Adipocyte (in vitro differentiated cells): ENCODE measurements at places on chromosomes 4 and X.
A peak's percentile ranks its signal among the peaks of the same experiment; 100 is the strongest.

- no peak for DNase-seq
These were observed 78.3 kb upstream of the EGFL6 start for GRCh38 chrX:13491061-13491460.

- no peak for DNase-seq
These were observed 33.1 kb downstream of the SLC7A11 start for GRCh38 chr4:138209094-138209493.

DNA sequence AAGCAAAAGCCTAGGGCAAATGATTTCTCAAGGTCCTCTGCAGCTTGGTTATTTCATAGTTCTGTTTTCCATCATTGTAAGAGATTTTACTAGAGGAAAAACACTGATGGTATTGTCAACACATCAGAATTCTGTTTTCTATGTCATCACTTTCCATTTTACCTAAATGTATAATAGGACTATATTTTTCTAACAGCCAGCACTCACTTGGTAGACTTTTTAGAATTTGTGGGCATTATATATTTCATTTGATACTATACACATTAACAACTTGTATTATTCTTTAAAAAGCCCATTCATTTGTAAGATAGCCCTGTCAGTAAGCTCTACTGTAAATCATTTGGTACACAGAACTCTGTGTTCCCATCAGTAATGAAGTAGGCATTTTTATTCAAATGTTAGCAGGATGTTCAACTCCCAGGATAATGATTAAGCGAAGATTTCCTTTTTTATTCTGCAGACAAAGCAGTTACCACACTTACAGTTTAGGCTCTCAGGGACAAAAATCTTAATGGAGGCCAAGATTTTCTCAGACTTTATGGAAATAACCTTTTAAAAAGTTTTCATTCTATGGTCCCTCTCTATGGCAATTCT is 143.6 kb upstream of the TEX13C start:
- DNase-seq = no peak

DNA sequence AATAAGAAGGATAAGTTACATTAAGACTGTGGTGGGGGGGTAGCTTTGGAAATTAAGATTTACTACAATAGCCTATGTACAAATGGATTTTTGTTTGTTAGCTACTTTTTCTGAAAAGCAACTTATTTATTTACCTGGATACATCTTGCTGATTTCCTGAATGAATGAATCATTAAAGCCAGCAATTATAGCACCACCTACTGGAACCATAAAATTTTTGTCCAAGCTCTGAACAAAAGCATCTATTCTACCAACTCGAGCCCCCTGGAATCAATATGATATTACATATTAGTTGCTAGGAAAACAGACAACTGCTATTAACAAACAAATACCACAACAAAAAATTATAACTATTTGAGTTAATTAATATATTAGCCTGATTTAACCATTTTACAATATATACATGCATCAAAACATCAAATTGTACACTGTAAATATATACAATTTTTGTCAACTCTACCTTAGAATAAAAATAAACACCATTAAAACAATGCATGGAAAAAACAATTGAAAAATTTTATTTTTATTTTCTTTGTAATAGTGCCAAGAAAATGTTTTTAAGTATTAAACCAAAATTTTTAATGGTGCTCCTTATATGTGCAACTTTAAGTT is 15.3 kb downstream of the SEPSECS start:
- DNase-seq = peak; percentile 64

DNA sequence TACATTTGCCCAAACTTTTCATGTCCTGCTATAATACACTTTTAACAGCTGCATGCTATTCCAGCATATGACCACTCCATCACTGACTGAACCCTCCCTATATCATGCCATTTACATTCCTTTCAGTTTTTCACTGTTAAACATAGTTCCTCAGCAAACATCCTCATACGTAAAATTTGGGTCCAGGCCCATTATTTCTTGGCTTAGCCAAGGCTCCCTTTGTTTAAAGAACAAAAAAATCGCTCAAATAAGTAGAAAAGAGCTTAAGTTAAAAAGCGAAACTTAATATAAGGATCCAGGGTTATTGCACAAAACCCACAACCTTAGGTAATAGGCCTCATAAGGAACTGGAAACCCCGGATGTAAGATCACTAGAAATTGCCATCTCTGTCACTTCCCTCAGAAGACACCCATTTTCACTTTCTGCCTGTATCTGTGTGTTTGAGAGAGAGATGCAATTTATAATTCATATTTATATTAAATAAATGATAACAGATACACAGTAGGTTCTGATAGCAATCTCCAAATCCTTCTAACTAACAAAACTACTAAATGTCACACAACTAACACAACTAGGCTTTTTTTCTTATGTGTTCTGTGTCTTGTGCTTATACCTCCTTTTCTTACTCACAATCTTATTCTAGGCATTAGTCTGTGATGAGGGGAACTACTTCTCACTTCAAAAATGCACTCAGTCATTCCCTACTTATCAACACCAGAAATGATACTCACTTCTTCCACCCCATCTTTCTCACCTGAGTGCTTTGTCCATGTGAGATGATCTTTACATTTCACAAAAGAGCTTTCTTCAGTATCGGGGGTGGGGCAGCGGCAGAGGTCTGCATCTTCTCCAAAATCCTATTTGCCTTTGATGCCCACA is 59.9 kb upstream of the FAM241A start:
- DNase-seq = no peak

DNA sequence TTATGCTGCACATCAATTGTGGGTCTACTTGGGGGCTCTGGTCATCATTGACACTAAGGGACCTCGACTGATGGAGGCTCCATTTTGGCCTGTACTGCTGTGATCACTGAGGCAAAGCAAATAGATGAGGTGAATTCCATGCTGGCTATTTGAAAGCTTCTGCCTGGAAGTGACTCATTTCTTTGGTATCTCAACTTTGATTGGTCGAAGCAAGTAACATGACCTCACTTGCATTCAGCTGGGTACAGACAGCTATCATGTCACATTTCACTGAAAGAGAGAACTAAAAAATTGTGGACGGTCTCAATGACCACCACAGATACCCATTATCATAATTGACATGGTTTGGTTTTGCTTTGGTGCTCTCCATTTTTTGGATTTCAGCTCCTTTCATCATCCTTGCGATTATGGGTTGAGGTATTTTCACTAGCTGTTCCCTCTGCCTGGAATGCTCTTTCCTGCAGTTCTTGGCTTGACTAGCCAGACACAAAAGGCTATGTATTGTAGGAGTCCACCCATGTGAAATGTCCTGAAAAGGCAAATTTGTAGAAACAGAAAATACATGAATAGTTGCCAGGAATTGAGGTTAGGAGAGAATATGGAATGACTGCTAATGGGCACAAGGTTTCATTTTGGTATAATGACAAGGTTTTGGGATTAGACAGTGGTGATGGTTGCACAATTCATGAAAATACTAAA is 369.2 kb upstream of the LCORL start:
- DNase-seq = no peak

- peak; percentile 90 for DNase-seq
These were observed 531 bp downstream of the CAMK2D start for GRCh38 chr4:113760795-113761619.

- no peak for DNase-seq
These were observed 209.5 kb upstream of the LNX1 start for GRCh38 chr4:53800741-53801140.

DNA sequence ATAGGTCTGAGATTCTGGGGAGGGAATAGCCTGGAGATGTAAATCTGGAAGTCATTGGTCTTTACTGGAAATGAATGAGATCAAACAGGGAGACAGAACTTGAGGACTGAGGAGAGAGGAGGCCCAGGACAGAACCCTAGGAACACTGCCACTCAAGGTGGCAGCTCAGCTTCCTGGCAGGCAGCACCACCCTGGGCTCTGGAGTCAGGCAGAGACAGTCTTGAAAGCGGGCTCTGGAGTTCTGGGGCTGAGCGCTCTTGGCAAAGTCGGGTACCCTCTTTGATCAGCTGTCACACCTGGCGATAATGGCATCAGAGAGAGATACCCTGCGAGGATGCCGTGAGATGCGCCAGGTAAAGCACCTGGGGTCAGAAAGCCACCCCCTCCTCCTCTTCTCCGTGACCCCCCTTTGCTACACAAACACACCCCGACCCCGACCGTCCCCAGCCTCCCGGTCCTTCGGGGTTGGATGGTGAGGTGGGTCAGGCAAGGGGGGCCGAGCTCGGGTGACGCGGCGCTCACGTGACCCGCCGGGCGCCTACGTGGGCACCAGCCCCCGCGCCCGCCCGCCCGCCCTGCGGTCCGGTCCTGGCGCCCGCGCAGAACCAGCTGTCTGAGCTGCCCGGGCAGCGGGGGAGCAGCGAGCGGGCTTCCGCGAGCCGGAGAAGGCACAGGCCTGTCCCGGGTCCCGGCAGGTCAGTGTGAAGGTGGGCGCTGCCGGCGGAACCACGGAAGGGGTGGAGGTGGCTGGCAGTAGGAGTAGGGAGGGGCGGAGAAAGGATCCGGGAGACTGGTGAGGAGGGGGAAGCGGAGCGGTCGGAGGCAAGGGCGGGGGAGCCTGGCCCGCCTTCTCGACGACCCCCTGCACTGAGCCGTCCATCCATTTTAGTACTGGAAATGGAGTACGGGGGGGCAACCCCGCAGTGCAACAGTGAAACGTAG is at the start of gene TCEAL3:
Gene TCEAL3, plus strand, starts transcription at position 600 of the 942 bp plus-strand sequence. CDS start 1,102 bp downstream, outside the sequence.
- peak; percentile 77 for DNase-seq

- peak; percentile 16 for DNase-seq
These were observed 136.2 kb upstream of the MED14 start for GRCh38 chrX:40871385-40872082.

DNA sequence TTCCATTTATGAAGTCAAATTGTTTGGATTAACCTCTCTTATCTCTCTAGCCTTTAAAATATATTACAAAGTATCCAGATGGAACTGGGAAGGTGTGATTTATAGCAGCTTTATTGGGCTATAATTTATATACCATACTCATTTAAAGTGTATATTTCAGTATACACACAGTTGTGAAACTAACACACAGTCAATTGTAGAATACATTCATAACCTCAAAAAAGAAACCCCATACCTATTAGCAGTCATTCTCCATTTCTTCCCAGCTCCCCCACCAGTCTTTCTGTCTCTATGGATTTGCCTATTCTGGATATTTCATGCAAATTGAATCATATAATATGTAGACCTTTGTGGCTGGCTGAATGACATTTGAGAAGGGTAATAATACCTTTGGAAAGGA is 7.6 kb upstream of the NAP1L5 start:
- DNase-seq = no peak

- no peak for DNase-seq
These were observed 72.1 kb downstream of the DDIT4L start for GRCh38 chr4:100118181-100118580.
